ENCODE measurements at places on chromosomes 6 and 20. TPM values are rescaled to one million over a fixed set of nuclear protein-coding genes. Genes with fewer than 3 reads are reported as not detected.

Gene CRISP3
- total RNA-seq: not detected

DNA sequence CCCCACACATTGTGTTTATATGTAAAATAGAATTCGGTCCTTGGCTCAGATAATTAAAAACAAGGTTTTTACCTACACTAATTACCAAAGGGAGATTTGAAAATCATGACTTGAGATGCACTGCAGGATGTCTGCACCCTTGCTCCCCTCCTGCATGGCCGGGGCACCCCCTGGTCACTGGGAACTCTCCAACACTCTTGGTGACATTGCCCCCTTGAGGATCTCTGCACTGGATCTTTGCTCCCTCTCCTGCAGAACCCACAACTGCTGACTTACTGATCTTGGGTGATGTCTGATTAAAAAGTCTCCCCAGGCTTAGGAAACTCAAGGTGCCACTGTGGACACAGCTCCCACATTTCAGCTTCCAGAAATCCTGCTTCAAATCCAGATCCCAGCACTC lies 17.1 kb upstream of the CSNK2A1 start:
- DNase-seq: no peak

- no peak for DNase-seq
These were observed 6.2 kb upstream of the TNFRSF6B start for GRCh38 chr20:63690003-63690897.

GRCh38 chr20:3180319-3180718 lies 7.0 kb upstream of the LZTS3 start:
- DNase-seq: no peak

DNA sequence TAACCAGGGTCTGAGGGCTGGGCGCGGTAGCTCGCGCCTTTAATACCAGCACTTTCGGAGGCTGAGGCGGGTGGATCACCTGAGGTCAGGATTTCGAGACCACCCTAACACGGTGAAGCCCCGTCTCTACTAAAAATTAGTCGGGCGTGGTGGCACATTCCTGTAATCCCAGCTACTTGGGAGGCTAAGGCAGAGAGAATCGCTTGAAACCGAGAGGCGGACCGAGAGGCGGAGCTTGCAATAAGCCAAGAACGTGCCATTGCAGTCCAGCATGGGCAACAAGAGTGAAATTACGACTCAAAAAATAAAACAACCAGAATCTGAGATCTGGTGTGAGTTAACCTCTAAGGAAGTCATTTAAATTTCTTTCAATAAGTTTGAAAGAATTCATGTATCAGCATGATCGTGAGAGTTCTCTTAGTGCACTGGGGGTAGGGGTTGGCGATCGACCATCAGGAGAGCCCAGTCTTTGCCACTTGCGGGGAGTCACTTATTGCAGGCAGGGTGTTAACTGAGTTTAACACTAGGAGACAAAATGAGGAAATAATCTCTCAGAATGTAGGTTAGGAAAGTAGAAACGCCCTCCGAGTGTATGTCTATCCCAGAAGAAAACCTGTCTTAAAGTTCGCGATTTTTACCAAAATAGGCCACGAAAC lies 206.5 kb upstream of the ZNF184 start:
- no peak for DNase-seq

- no peak for DNase-seq
These were observed 26.4 kb upstream of the UST start for GRCh38 chr6:148720406-148720805.

DNA sequence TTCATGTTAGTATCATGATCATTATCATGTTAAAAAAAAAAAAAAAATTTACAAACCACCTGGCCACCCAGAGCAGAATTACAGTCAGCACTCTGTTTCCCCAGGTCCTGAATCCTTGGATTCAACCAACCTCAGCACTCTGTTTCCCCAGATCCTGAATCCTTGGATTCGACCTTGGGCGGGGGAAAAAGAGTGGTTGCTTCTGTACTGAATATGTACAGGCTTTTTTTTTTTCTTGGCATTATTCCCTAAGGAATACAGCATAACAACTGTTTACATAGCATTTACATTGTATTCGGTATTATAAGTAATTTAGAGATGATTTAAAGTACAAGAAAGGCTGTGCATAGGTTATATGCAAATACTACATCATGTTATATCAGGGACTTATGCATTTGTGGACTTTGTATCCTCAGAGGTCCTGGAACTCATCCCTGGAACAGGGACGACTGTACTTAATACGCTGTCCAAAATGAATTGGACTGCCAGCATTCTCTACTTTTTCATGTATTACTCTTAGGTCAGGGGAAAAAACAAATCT lies 31.2 kb downstream of the GCNT2 start:
- no peak for DNase-seq

GRCh38 chr6:149450679-149451375 lies 34.0 kb downstream of the ZC3H12D start:
- no peak for DNase-seq

DNA sequence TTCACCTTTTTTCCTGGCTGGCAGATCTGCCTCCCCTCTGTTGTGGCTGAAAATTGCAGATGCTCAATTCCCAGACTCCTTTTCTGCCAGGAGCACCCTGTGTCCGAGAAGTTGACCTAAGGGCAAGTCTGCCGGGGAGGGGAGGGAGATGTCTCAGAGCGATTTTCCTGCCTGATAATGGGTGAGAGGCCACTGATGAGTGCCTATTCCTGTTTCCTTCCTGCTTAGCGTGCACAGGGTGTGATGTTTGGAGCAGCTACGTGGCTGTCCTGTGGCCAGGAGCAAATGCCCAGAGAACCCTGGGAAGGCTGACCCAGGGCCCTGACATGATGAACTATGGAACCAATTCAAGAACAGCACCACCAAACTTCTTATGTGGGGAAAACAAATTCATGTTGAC lies 22.5 kb downstream of the SOX4 start:
- DNase-seq: no peak

GRCh38 chr20:1265226-1265915 lies 723 bp upstream of the SNPH start:
- no peak for DNase-seq

- no peak for DNase-seq
These were observed 2.6 kb upstream of the TRIM38 start for GRCh38 chr6:25959890-25960536.

GRCh38 chr20:41249411-41250281 lies 67.9 kb downstream of the ZHX3 start:
- DNase-seq: no peak

DNA sequence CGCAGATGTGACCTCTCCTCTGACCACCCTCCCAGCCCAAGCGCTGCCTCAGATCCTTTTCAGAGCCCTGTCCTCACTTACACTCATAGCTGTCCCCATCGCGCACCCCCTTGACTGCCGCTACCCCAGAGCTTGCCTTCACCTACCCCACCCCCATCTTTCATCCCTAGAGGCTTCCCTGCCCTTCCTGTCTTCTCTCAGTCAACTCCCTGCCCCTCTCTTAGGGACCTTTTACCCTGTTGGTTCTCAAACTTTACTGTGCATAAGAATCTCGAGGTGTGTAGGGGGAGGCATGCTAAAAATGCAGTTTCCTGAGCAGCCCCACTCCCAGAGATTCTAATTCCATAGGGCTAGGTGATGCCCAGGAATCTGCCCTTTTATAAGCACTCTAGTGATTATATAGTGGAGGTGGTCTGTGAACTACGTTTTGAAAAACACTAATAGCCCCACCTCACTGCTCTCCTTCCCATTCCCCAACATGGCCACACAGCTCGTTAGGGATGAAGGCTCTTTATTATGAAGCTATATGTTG lies 725 bp downstream of the TM9SF4 start:
- no peak for DNase-seq

- no peak for DNase-seq
These were observed 1.5 kb downstream of the PSORS1C1 start for GRCh38 chr6:31115941-31116560.

- DNase-seq: no peak
These were observed 525 bp downstream of the PNRC1 start for GRCh38 chr6:89081129-89081422.

GRCh38 chr20:52845044-52845443 lies 127.1 kb upstream of the TSHZ2 start:
- DNase-seq: no peak

Gene RCAN2
- total RNA-seq: 0.43 TPM

DNA sequence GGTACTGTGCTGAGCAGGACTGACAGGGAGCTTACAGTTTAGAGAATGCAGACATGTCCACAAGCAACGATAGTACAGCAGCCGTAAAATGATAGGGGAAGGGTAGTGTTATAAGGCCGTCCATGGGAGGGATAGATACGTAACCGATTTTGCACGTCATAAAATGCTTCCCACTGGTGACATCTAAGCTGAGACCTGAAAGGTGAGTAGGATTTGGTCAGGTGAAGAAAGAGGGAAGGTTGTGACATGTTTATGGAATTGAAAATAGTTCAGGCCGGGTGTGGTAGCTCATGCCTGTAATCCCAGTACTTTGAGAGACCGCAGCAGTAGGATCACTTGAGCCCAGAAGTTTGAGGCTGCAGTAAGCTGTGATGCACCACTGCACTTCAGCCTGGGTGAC lies 25.6 kb downstream of the SNX9 start:
- no peak for DNase-seq

DNA sequence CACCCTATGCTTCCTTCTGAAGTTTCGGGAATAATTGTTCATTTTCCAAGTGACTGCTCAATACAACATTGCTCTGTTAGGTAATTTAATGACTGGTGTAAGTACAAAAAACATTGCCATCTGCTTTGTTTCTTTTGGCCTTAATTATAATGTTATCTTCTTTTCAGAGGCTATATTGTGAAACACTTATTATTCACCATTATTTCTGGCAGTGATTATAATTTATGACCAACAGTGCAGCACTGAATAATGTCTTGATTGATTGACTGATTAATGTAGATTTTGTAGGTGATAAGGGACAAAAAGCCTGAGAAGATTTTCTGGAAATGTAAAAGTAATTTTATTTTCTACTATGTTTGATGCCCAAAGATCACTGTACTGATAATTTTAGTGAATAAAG lies 377.7 kb downstream of the PLCB1 start:
- DNase-seq: no peak

DNA sequence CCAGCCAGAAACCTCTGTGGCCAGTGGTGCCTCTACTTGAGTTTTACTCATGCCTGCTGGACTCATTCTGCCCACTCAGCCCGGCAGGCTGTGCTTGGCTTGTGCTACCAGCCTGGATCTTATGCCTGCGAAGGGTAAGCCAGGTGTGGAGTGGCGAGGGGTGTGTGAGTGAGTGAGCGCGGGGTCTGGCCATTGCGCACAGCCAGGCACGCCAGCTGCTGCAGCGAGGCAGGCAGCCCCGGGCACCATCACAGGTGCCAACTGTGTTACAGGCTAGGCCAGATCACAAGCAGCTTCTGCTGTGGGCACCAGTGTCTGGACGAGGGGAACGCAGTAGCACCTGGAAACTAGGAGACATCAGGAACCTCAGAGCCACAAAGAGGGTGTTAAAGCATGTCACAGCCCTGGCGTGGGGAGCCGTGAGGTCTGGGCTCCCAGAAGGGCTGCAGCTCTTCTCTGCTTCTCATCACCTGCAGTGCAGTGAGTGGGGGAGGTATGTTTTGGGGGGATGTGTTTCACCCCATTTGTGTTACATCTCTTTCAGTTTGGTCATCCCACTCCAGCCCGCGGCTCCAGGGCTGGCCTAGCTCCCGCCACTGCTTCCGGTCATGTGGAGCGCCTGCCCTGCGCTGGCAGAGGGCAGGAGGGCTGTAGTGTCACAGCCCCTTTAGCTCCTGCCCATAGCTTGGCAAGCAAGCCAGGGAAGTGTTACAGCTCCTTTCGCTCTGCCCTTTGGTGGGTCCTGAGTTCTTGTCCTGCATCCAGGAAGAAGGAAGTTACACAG lies 379.7 kb upstream of the IMPG1 start:
- no peak for DNase-seq

DNA sequence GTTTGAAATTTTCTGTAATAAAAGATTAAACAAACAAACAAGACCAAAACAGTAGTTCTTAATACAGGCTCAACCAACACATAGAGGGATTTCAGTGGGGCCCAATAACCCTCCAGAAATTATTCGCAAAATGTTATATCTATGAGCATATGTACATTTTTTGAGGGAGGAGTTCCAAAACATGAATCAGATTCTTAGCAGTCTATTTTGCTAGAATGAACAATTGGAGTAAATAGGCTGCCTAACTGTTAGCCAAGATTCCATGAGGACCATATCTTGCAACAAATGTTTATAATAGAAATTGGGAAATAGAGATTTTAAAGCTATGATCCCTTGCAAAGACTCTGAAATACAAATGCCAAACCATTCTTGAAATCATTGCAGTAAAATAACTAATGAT lies 186.3 kb downstream of the AKAP7 start:
- no peak for DNase-seq

Gene POU5F1
- total RNA-seq: not detected

GRCh38 chr6:100475554-100476320 lies 11.0 kb upstream of the SIM1 start:
- no peak for DNase-seq

Gene NRSN1
- not detected for total RNA-seq

DNA sequence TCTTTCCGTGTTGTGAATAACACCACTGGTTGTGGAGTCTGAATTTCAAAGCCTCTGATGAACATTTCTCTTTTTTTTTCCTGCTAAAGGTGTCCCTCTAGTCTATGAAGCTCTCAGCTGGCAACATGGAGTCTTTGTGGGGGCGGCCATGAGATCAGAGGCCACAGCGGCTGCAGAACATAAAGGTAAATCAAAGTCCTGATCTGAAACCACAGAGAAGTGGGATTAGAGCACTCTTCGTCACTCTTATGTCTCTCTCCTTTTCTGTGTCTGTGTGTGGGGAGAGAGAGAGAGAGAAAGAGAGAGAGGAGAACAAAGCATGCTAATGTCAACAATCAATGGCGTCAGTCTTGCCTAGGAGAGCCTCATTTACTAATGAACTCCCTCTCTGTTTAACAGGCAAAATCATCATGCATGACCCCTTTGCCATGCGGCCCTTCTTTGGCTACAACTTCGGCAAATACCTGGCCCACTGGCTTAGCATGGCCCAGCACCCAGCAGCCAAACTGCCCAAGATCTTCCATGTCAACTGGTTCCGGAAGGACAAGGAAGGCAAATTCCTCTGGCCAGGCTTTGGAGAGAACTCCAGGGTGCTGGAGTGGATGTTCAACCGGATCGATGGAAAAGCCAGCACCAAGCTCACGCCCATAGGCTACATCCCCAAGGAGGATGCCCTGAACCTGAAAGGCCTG lies 4.2 kb downstream of the PCK1 start:
- DNase-seq: no peak

DNA sequence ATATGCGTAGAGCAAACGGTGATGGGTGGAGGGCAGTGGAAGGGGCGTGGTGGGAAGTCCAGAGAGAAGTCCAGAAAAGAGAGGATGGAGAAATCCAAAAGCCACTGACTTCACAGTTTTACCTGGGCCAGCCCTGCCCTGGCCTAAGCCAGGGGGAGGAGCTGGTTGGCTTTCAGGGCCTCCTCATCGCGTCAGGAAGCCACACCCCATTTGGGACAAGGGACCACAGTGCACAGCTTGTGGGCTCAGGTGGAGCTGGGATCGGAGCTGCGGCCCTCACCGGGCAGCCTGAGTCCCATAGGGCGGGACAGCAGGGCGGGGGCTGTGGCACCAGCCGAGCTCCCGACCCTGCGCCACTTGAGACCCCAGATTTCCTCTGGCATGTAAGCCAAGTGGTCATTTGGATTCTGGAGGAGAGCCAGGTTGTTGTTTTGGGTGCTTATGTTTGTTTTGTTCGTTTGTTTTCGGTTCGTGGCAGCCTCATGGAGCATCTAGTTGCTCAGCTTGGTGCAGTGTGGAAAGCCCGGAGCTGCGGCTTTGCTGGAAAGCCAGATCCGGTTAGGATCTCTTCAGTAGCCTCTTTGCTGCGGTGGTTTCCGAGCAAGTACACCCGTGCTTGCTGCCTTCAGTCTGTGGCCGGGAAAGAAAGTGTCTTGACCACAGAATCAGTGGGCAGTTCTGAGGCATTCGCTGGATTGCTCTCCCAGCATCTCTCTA lies 42.2 kb downstream of the RIOK1 start:
- DNase-seq: no peak

Measured in activated naive CD4-positive, alpha-beta T cell treated with anti-CD3 and anti-CD28 coated beads for 36 hours (primary cell).